ENCODE measurements at places on chromosomes 1 and 21. TPM values are rescaled to one million over a fixed set of nuclear protein-coding genes. Genes with fewer than 3 reads are reported as not detected.

ETV3L gene
- not detected for total RNA-seq

ZNF593OS gene
- total RNA-seq = not detected

AADACL3 gene
- total RNA-seq = not detected

CAMSAP2 gene
- 51.9 TPM for total RNA-seq

RNF186 gene
- not detected for total RNA-seq

RIMKLA gene
- total RNA-seq = 0.13 TPM

HES5 gene
- total RNA-seq = not detected

RPS6KC1 gene
- 42.2 TPM for total RNA-seq

TRIM17 gene
- total RNA-seq = 0.13 TPM

DCST1 gene
- not detected for total RNA-seq

SRSF4 gene
- total RNA-seq = 47.3 TPM

SNX7 gene
- 66.4 TPM for total RNA-seq

All from articular chondrocyte of knee joint (primary cell).